Tibial artery (tissue), 4 donors: ENCODE measurements at places on chromosomes 5 and 9.

DNA sequence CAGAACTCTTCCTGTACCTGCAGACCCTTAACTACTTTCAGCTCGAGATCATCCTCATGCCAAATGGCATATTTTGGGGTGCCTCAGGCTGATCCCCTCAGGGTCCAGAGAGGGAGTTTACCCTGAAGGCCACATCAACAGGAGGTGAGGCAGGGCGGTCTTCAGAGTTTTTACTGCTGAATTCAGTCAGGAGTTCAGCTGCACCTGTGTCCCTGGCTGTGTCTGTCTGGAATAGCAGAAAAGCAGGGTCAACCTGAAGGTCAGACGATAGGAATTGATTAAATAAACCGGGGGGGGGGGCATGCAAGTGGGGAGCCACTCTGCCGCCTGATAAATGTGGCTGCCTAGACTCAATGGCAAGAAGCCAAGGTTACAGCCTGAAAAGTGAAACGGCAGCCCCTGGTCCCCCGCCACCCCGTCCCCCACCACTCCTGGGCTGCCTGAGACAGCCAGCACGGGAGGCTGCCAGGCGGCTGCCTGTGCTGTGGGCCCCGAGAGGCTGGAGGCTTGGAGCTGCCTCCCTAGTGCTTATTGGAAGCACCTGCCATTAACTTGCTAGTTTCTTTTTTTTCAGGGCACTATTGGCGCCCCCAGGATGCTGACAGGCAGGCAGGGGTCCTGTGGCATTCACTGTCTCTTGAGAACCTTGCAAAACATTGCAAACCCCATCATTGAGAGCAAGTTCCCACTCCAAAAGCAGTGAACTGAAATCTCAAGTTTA, 182.7 kb upstream of the PPP1R26 start:
- no peak for DNase-seq

- DNase-seq = no peak
Observed at GRCh38 chr9:133664173-133665050, 28.2 kb downstream of the DBH start.

- DNase-seq = no peak
Observed at GRCh38 chr5:97364731-97365130, 181.7 kb upstream of the RIOK2 start.

GRCh38 chr9:24776226-24776625, 230.5 kb upstream of the IZUMO3 start:
- no peak for DNase-seq

- no peak for DNase-seq
Observed at GRCh38 chr5:180332051-180332517, 21.1 kb downstream of the GFPT2 start.

DNA sequence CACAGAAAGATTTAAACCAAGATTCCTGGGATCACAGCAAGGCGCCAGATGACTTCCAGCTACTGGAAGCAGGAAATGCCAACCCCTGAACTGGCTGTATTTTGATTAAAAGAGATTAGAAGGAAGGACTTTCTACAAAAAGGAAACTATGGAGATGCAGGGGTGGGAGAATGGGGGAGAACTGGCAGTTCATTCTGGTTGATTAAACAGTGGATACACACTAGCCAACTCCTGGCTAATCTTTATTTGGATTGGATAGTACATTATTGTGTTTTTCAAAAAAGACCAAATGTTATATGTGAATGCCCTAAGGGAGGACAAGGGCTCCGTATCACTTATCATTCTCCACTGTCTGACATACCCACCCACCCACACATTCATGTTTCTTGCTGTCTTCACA, 93.2 kb downstream of the CDO1 start:
- DNase-seq = no peak

DNA sequence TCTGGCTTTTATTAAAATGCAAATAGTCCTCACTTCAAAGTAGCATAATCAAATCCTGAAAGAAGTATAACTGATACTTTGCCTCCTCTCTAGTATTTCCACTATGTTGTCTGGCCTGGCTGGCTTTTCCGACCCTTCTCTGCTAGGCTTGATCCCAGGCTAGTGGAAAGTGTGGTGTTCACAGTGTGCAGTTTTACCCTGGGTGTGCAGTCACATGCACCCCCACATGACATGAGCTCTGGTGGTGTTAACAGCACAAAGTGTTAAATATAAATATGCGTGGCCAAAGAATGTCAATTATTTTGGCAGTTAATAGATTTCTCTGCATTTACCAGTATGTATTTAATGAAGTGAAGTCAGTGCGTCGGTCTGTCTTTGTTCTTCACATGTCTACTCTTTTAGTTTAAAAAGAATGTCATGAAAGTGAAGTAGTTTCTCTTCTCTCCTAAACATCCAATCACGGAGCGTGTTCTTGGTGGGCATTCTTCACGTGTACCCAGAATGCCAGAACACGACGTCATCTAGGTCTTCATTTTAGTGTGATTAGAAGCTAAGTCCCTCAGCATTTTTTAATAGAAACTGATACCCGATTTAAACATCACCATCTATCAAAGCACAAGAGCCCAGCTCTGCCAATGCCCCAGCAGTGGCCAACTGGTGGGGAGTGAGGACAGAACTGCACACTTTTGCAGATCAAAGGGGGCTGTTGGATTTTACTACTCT, 286.4 kb downstream of the FANCC start:
- no peak for DNase-seq

GRCh38 chr9:86193088-86193487, 66.4 kb downstream of the C9orf153 start:
- DNase-seq = no peak

DNA sequence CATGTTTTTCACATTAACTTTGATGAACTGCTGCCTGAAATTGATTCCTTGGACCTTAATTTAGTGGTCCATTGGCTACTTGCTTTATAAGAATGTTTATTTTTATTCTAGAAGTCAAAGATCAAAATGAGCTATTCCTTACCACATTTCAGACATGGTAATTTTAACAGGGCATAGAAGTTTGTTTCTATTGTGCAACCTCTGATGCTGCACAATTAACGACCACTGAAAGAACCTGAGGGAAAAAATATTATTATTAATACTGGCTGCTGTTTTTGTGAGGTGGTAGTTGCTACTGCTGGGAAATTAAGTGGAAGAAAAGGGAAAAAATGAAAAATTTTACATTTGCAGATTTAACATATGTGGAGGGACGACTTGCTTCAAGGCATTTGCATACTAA, 37.9 kb upstream of the RAB3C start:
- DNase-seq = no peak
